Cardiac muscle cell (in vitro differentiated cells and primary cell): ENCODE measurements at places on chromosomes 13 and 19. TPM values are rescaled to one million over a fixed set of nuclear protein-coding genes. Genes with fewer than 3 reads are reported as not detected.
A peak's percentile ranks its signal among the peaks of the same experiment; 100 is the strongest.

GRCh38 chr13:37680137-37680536 lies 81.6 kb upstream of the POSTN start:
- H3K4me3 ChIP-seq = no peak overlapping the region
- H3K4me1 ChIP-seq = no peaks in the 10 kb centered on the region
- no peaks in the 10 kb centered on the region for H3K27me3 ChIP-seq
- no peak overlapping the region for H3K27ac ChIP-seq
- no peaks in the 10 kb centered on the region for H3K36me3 ChIP-seq
- no peak for DNase-seq

- peaks cover 7% of the 10 kb centered on the region for H3K4me1 ChIP-seq
- no peaks in the 10 kb centered on the region for H3K36me3 ChIP-seq
- H3K27ac ChIP-seq = no peak overlapping the region
- H3K4me3 ChIP-seq = no peak overlapping the region
Measured at GRCh38 chr13:110194451-110194850, 112.5 kb downstream of the COL4A1 start.

DNA sequence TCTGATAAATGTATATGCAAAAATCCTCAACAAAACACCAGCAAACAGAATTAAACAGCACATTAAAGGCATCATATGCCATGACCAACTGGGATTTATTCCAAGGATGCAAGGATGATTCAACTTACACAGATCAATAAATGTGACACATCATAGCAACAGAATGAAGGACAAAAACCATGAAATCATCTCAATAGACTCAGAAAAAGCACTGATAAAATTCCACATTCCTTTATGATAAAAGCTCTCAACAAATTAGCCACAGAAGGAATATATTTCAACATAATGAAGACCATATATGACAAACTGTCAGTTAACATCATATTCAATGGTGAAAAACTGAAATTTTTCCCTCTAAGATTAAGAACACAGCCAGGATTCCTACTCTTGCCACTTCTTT lies 691.6 kb downstream of the DIAPH3 start:
- H3K27ac ChIP-seq = no peak overlapping the region
- no peaks in the 10 kb centered on the region for H3K36me3 ChIP-seq
- no peaks in the 10 kb centered on the region for H3K27me3 ChIP-seq

DNA sequence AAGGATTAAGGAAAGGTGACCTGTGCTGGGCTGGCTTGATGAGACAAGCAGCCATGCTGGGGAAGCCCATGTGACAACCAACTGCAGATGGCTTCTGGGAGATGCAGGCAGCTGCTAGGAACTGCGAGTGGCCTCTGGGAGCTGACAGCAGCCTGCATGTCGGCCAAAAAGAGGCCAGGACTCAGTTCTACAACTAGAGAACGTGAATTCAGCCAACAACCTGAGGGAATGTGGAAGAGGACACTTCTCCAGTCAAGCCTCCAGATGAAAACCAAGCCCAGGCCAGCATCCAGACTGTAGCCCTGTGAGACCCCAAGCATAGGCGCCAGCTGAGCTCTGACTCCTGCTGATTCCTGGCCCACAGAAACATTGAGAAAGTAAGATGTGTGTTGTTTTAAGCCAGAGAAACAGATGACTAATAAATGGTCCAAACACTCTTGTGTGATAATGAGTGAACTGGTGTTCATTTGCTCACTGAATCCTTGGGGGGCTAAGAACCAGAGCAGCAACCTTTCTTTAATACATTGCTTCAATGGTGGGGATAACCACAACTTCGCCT lies 45.0 kb downstream of the SLC7A1 start:
- no peaks in the 10 kb centered on the region for H3K27me3 ChIP-seq
- no peak overlapping the region for H3K4me3 ChIP-seq
- H3K36me3 ChIP-seq = peaks cover 3% of the 10 kb centered on the region
- no peak overlapping the region for H3K27ac ChIP-seq
- no peak for DNase-seq

GRCh38 chr13:76667551-76667950 lies 218.7 kb downstream of the KCTD12 start:
- H3K4me3 ChIP-seq = no peak overlapping the region
- no peaks in the 10 kb centered on the region for H3K36me3 ChIP-seq
- H3K4me1 ChIP-seq = peaks cover 3% of the 10 kb centered on the region
- H3K27me3 ChIP-seq = no peaks in the 10 kb centered on the region
- H3K27ac ChIP-seq = no peak overlapping the region
- no peak for DNase-seq

GRCh38 chr13:113877149-113877990 lies 13.5 kb upstream of the GAS6 start:
- no peak overlapping the region for H3K4me3 ChIP-seq
- peaks cover 25% of the 10 kb centered on the region for H3K4me1 ChIP-seq
- no peak overlapping the region for H3K27ac ChIP-seq
- DNase-seq = no peak

DNA sequence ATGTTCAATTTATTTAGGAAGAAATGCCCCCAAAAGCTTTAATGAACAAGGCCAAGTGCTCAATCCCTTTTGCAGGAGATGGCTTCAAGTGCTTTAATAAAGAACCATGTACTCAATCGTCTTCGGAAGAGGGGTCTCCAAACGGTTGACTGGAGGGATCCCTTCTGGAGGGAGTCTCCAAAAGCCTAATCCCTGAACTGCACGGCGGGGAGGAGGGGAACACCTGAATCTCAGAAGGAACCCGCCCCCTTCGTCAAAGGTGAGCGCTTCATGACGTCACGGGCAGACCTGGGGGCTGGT lies 505 bp downstream of the PAF1 start:
- peak overlapping the region; percentile 92 for H3K4me3 ChIP-seq
- H3K27ac ChIP-seq = peak overlapping the region; percentile 94
- DNase-seq = no peak
- H3K27me3 ChIP-seq = no peaks in the 10 kb centered on the region

SYCN gene
- not detected in 2 replicates for total RNA-seq

TMEM147 gene
- total RNA-seq = 95.9 and 149 TPM in 2 replicates

LILRB2 gene
- not detected in 2 replicates for total RNA-seq
